ENCODE measurements at places on chromosomes 2 and 18.

DNA sequence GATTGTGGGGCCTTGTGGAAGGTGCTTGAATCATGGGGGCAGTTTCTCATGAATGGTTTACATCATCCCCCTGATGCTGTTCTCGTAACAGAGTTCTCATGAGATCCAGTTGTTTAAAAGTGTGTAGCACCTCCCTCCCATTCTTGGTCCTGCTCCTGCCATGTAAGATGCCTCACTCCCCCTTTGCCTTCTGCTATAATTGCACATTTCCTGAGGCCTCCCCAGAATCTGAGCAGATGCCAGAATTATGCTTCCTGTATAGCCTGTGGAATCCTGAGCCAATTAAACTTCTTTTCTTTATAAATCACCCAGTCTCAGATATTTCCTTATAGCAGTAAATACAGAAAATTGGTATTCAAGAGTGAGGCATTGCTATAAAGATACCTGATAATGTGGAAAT lies 15.6 kb upstream of the WDR75 start:
- DNase-seq = no peak

- no peak for DNase-seq
Observed at GRCh38 chr2:152513681-152514080, 178.7 kb downstream of the FMNL2 start.

DNA sequence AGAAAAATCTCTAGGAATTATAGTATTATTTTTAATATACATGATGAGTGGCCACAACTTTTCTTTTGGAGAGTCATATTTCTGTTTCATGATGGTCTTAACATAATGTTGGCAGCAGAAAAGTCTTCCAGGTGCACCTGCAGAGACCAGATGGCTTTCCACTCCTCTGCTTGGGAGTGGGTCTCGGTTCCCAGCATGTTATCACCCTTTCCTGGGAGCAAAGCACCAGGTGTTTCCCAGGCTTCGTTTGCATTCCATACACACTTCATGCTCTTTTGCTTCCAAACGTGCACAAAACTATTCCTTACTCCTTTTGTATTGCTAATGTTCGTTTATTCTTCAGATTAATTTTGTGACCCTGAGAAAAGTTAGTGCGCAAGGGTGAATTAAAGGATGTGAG lies 305.2 kb downstream of the CDH2 start:
- DNase-seq = no peak

GRCh38 chr18:55420665-55421307 lies 167.2 kb downstream of the TCF4 start:
- no peak for DNase-seq

- no peak for DNase-seq
Observed at GRCh38 chr2:213036836-213037235, 114.6 kb downstream of the IKZF2 start.

DNA sequence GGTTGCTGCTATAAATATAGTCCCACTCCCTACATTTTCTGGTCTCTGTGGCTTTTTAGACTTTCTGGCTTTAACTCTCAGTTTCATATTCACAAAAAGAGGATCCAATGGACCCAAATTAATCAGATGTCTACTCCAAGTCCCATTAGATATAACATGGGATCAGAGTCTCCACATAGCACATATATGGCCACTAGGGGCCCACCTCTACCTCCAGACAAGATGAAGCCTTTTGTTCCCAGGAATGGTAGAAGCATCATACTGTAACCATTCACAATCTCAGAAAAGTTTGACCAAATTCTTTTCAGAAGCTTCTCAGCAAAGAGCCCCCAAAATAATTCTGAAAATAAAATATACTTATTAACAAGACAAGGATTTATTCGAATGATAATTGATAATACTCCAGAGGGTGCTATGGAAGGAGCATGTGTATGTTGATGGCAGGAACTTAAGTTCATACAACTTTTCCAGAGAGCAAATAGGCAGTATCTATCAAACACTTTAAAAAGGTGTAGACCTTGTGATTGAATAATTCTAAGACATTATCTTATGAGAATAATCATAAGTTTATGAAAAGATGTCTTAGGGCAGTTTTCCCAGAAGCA lies 382.3 kb upstream of the CRIM1 start:
- no peak for DNase-seq

DNA sequence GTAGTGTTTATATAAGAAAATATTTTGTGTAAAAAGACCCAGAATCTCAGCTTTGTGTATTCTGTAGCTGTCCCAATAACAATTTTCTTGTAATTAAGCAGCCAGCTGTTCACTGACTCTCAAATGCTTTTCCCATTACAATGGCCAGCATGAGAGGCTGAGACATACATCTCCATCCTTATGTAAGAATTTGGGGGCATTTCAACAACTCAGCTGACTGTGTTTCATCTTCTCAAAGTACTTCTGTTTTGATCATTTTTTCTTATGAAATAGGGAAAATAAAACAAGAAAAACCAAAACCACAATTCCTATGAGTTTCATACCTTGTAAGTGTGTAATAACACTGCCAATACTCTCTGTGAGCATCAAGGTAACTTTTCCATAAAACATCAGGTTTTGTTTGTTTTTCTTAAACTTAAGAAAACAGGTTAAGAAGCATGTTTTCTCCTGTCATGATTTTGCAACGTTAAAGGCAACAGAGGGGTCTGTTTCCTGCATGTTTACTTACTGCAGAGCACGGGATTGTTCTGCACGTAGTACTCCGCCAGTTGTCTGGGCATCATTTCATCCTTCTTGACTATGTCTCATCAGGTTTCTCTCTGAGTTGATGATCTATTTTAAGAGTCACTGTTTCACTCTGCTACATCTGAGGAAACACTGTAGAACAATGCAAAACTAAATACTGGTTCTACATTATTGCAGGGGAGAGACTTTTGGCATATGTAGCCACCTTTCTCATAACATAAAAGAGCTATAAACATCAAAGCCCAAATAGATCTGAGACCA lies 62.9 kb upstream of the CYRIA start:
- no peak for DNase-seq

DNA sequence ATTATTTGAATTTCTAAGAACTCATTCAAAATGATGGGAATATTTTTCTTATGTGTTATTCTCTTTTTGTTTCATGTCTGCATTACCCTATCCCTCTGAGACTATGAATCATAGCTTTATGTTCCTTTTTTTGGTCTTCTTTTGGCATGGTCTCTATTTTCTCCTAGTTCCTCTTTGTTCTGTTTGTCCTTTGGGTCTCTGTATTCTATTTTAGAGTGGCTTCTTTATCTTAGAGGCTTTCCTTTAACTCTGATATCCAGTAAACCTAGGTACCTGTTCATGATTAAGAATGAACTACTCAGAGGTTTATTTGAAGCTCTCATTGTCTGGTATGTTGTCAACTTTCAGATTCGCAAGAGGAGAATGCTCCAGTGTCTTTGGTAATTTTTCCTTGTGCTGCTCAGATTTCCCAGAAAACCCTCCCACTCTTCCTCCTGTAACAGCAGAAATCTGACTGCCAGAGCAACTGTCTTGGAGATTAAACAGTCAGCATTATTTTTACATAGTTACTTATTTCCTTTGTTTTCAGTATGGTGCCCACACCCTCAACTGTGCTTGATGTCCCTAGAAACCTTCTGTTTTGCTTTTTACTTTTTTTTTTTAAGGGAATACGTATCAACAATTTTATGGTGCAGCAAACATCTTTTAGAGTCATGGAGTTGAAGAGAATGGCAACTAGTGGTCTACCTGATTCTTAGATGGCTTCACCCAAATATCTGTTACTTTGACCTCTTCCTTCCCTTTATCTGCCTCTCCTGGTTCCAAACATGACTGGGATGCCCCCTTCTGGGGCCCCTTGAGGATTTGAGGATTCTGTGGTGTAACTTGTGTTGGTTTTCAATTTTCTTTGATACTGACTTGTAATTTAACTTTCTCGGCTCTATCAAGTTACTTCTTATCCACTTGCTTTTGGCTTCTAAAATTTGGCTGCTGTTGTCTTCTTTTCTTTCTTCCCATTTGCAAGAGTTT lies 92.0 kb downstream of the DPP10 start:
- no peak for DNase-seq
